ENCODE measurements at places on chromosomes 2 and 18.

- no peak for DNase-seq
These were observed 136.1 kb downstream of the PARD3B start for GRCh38 chr2:204681412-204681811.

GRCh38 chr2:15973481-15974401 is 33.4 kb downstream of the MYCN start:
- no peak for DNase-seq

DNA sequence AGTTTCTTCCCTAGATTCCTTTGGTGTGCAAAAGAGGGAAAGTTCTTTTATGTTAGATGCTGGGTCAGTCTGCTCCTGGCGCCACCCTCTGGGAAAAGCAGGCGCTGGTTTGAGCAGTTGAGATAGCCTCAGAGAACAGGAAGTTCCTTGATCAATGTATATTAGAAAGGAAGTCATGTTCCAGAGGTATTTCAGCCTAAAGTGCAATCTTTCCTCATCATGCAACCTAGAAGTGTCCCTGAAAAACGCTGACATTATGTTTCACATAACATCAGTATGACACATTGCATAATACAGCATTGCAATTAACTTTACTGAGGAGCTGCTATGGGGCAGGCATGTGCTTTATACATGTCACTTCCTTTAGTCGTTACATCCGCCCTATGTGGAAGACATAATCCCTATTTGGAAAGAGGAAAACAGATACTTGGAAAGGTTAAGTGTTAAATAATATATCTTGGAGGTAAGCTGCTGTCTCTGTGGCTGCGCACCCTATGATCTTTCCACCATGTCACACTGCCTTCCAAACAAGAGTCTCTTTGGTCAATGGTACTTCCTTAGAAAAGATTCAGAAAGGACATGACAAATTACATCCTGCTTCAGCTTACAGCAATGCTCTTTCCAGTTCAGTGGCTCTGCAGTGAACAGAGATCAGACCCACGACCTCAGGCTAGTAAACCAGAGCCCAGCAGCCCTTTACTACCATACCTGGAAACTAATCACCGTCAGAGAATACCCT is 369.7 kb downstream of the RAD51AP2 start:
- no peak for DNase-seq

- no peak for DNase-seq
These were observed 76.2 kb downstream of the ATAD2B start for GRCh38 chr2:23850564-23851256.

GRCh38 chr18:41537666-41538065 is 417.4 kb upstream of the PIK3C3 start:
- no peak for DNase-seq

DNA sequence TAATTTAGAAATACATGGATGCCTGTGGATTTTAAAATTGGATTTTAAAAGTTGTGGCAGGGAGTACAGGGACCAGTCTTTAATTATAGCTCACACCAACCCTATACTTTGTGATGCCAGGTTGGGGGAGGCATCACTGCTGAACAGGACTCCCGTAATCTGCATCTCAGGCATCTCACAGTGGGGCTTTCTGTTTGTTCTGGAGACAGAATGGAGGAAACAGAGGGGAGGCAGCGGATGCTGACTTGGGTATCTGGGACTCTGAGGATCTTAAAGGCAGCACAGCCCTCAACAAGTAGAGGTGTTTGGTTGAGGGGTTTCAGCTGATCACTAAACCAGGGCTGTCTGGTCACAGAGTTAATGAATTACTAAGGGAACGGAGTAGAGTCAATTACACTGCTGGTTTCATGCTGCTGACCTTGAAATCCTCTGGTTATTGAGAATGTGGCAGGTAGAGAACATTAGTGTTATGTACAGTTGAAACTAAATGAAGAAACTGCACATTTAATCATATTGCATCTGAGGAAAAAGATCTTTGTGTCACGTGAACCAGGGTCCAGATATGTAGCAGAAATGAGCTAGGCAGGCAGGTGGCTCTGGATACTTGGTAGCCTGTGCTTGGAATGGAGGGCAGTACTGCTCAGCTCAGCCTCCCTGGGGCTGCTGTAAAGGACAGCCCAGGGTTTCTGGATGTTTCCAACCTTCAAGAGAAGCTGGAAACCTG is 40.3 kb downstream of the FHOD3 start:
- no peak for DNase-seq

DNA sequence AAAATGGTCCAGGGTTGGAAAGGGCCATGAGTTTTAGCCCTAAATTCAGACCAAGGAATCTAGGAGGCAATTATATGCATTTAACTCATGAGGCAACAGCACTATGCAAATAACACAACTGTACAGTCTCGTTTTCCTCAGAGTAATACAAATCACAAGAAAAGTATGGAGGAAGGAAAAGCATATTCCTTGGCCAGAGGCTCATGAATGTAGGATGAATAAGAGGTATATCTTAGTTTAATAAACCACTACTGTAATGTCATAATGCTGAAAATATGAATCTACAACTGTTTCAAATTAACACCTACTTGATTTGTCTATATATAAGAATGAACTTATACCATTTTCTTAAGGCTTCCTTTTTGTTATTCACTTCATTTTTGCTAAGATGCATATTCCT is 252.5 kb upstream of the TANK start:
- no peak for DNase-seq

GRCh38 chr2:20062615-20063545 is 11.5 kb upstream of the LAPTM4A start:
- DNase-seq: no peak

DNA sequence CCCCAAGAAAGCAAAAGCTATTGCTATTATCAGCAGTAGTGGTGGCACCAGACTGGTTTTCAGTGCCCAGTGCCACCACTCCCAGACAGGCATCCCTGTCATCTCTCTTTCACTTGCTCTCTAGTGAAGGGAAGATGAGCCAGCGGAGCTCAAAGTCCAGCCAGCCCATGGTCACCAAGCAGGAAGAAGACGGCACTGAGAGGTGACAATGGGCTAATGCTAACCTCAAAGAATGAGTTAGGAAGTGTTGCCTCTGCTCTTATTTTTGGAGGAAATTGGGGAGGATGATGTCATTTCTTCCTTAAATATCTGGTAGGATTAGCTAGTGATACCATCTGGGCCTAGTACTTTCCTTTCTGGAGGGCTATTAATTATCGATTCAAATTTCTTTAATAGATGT is 1.7 kb downstream of the SP140 start:
- no peak for DNase-seq

DNA sequence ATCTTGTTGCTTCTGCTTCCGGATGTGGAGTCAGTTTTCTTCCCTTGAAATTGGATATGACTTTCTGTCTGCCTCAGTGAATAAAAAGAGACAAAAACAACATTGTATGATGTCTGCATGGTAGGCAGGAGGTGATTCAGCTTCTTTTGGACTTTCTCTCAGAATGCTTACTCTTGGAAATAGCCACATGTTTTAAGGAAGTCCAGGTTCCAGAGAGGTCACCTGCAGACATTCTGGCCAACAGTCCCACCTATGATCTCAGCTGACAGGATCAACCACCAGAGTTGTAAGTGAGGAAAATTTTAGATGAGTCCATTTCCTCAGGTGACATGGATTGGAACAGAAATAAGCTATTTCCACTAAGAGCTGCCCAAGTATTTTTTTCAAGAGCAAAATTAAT is 508.7 kb upstream of the FAM98A start:
- no peak for DNase-seq

- no peak for DNase-seq
These were observed 61.8 kb downstream of the CABYR start for GRCh38 chr18:24200494-24201290.

DNA sequence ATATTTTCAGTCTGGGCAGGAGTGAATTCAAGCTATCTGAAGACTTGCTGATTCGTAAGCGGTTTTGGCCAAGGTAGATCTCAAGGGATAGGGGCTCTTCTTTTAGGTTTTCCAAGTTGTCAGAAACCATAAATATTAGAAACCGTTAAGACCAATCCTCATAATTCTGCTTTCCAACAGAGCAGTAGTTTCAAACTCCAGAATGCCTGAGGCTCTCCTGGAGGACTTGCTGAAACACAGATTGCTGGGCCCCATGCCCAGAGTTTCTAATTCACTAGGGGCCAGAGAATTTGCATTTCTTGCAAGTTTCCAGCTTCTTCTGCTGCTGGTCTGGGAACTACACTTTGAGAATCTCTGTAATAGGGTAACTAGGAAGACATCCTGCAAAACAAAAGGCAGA is 1855.7 kb upstream of the CELF4 start:
- no peak for DNase-seq

DNA sequence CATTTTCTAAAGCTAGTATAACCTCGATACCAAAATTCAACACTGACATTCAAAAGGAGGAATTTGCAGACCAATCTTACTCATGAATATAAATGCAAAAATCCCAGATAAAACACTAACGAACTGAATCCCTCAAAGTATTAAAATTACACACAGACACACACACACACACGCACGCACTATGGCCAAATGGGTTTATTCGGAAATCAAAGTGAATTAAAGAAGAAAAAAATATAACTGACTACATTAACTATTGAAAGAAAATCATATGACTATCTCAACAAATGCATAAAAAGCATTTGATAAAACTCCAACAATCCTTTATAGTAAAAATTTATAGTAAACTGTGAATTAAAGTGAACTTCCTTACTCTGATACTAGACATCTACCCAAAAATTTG is 97.9 kb upstream of the HNRNPA3 start:
- no peak for DNase-seq

DNA sequence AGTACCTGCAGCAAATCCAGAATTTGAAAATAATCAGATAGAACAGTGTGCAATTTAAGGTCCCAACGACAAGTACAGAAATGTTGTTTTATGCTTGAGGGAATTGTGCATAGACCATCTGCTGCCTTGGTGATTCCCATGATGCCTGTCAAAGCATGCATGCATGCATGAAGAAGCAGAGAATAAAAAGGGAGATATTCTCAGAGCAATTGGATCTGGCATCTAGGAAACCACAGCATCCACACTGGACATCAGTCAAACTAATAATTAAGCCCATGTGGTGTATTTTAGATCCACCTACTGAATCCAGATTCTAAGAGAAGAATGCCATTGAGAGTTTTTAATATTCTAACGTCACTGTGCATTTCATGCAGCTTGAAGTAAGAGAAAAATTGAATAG is 361.2 kb downstream of the FSIP2 start:
- DNase-seq: no peak

GRCh38 chr2:27833931-27834330 is 56.3 kb downstream of the RBKS start:
- DNase-seq: no peak

- DNase-seq: no peak
These were observed 8.1 kb downstream of the HAT1 start for GRCh38 chr2:171930385-171930784.

GRCh38 chr2:149953627-149954026 is 366.1 kb upstream of the MMADHC start:
- no peak for DNase-seq

Measured in stimulated activated CD8-positive, alpha-beta memory T cell treated with anti-CD3 and anti-CD28 coated beads, Interleukin-2, amount 100 ng/mL, for 1 hour (primary cell).